Cardiac muscle cell (in vitro differentiated cells and primary cell): ENCODE measurements at places on chromosomes 4 and X. TPM values are rescaled to one million over a fixed set of nuclear protein-coding genes. Genes with fewer than 3 reads are reported as not detected.
A peak's percentile ranks its signal among the peaks of the same experiment; 100 is the strongest.

- no peaks in the 10 kb centered on the region for H3K27me3 ChIP-seq
- no peak for DNase-seq
- no peaks in the 10 kb centered on the region for H3K36me3 ChIP-seq
- no peaks in the 10 kb centered on the region for H3K4me1 ChIP-seq
- H3K4me3 ChIP-seq, result no peak overlapping the region
- H3K27ac ChIP-seq, result no peak overlapping the region
Observed at GRCh38 chrX:127038065-127038464, 218.5 kb downstream of the PRR32 start.

- DNase-seq, result no peak
- no peak overlapping the region for H3K27ac ChIP-seq
- H3K4me3 ChIP-seq, result no peak overlapping the region
- no peaks in the 10 kb centered on the region for H3K36me3 ChIP-seq
Observed at GRCh38 chr4:27407616-27408015, 547.0 kb downstream of the STIM2 start.

GRCh38 chr4:162485486-162485885 lies 321.7 kb upstream of the FSTL5 start:
- no peaks in the 10 kb centered on the region for H3K27me3 ChIP-seq
- H3K36me3 ChIP-seq, result no peaks in the 10 kb centered on the region
- no peak for DNase-seq
- H3K4me1 ChIP-seq, result peaks cover 11% of the 10 kb centered on the region
- no peak overlapping the region for H3K27ac ChIP-seq

DNA sequence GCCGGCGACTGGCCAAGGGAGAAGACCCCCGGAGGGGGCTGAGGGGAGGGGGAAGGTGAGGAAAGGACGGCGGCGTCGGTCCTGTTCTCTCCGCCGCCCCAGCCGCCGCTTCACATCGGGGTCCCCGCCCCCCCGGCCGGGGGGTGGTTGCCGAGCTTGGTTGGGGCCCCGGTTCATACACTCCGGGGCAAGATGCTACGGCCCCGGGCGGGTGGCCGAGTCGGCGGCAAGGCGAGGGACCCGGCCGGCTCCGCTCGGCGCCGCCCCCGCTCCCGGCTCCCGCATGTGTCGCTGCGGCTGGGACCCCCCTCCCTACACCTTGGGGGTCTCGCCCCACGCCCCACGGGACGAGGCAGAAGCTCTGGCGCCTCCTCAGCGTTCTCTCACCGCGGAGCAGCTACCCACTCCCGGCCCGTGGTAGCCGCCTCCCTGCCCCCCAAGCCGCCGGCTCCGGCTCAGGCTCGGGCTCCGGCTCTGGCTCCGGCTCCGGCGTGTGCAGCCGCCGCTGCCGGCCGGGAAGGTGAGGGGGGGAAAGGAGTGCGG lies 461 bp downstream of the FBXW7 start:
- H3K27me3 ChIP-seq, result no peaks in the 10 kb centered on the region
- peak overlapping the region; percentile 75 for H3K4me3 ChIP-seq
- H3K4me1 ChIP-seq, result peaks cover 35% of the 10 kb centered on the region
- no peaks in the 10 kb centered on the region for H3K36me3 ChIP-seq
- DNase-seq, result no peak

GRCh38 chrX:68934421-68934820 lies 105.6 kb downstream of the EFNB1 start:
- no peaks in the 10 kb centered on the region for H3K36me3 ChIP-seq
- no peak for DNase-seq
- H3K27ac ChIP-seq, result no peak overlapping the region
- H3K27me3 ChIP-seq, result no peaks in the 10 kb centered on the region
- no peaks in the 10 kb centered on the region for H3K4me1 ChIP-seq

DNA sequence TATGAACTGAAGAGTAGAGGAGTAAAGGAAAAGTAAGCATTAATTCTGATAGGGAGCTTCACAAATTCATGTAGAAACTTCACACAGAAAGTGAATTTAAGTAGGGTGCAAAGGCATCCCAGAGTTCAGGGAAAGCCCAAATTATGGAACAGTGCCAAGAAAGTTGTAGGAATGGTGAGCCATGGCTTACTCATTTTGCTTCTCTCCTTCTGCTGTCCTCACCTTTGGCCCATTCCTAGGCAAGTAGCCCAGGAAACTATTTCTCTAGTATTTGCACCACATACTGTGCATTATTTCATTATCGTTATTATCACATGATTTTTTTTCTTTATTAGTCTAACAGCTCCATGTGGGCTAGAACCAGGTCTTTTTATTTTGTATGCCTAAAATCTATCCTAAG lies 34.9 kb upstream of the IL1RAPL1 start:
- H3K27me3 ChIP-seq, result no peaks in the 10 kb centered on the region
- H3K4me1 ChIP-seq, result no peaks in the 10 kb centered on the region
- no peak overlapping the region for H3K27ac ChIP-seq
- no peaks in the 10 kb centered on the region for H3K36me3 ChIP-seq

GRCh38 chrX:77640702-77641101 lies 145.3 kb downstream of the ATRX start:
- no peaks in the 10 kb centered on the region for H3K27me3 ChIP-seq
- no peak overlapping the region for H3K27ac ChIP-seq
- no peaks in the 10 kb centered on the region for H3K4me1 ChIP-seq
- DNase-seq, result no peak
- H3K36me3 ChIP-seq, result no peaks in the 10 kb centered on the region

GRCh38 chr4:3253808-3254207 lies 4.8 kb downstream of the MSANTD1 start:
- H3K36me3 ChIP-seq, result no peaks in the 10 kb centered on the region
- no peaks in the 10 kb centered on the region for H3K27me3 ChIP-seq
- no peak for DNase-seq
- no peak overlapping the region for H3K4me3 ChIP-seq

Gene SPANXB1
- not detected in 2 replicates for total RNA-seq

DNA sequence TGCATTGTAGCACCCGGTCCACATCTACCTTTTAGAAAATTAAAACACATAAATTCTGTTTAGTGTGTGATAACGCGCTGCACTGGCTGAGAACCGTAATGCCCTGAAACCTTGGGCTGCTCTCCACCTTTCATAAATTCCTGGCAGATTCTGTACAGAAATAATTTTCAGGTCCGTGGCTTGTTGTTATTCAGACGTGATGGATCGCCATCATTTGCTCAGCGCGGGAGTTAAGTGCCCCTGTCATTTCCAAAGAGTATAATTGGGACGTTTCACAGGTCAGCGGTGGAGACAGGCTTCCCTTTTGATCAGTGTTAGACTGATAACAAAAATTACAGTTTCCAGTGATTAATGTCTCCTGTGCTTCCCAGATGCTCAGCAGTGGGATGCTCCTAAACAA lies 16.5 kb downstream of the UVSSA start:
- H3K4me3 ChIP-seq, result no peak overlapping the region
- no peak overlapping the region for H3K27ac ChIP-seq
- no peaks in the 10 kb centered on the region for H3K27me3 ChIP-seq

DNA sequence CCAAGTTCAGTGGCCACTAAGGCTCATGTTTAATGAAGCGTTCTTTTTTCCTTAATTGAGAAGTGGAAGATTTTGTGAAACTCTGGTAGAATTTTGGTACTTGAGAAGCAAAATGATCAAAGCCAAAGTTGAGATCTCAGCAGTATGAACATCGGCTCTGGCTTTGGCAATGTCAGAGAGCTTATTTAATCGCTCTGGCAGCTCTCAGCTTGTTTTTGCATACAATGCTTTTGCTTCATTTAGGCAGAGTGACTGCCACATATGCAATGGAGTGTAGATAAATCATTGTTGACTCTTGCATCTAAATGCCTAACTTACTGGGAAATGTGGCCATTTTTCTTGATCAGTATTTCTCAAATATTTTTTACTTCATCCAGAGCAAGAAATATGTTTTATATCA lies 135.7 kb downstream of the AASDH start:
- no peaks in the 10 kb centered on the region for H3K27me3 ChIP-seq
- no peaks in the 10 kb centered on the region for H3K4me1 ChIP-seq
- DNase-seq, result no peak
- no peak overlapping the region for H3K27ac ChIP-seq

DNA sequence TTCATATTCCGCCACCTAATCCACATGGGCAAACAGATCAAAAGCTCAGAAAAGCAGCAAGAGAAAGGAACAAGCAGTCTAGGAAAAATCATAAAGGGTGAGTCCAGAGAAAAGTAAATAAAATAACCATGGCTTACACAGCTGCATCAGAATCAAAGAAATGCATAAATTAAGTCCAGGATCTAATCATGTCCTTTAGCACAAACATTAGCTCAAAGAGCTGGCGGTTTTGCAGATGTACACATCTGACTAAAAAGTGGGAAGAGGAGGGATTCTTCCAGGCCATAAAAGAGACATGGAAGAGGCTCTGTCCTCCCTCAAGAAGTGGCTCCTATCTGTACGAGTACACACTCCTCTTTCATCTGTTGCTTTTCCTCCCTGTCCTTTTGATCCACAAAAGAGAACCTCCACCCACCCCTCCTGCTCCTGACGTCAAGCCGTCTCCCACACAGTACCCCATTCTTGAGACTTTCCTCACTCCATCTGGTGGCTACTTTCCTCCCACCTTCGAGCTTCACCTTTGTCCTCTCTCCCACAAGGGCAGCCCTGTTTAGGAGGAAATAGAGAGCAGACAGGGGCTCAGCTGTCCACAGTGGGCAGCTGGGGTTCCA lies 92.5 kb downstream of the RASL11B start:
- H3K4me3 ChIP-seq, result no peak overlapping the region
- H3K27ac ChIP-seq, result no peak overlapping the region
- no peaks in the 10 kb centered on the region for H3K27me3 ChIP-seq
- no peaks in the 10 kb centered on the region for H3K36me3 ChIP-seq
